ENCODE measurements at places on chromosomes 2 and 18.

- no peak for DNase-seq
These were observed 929.2 kb upstream of the SOX11 start for GRCh38 chr2:4762951-4763376.

DNA sequence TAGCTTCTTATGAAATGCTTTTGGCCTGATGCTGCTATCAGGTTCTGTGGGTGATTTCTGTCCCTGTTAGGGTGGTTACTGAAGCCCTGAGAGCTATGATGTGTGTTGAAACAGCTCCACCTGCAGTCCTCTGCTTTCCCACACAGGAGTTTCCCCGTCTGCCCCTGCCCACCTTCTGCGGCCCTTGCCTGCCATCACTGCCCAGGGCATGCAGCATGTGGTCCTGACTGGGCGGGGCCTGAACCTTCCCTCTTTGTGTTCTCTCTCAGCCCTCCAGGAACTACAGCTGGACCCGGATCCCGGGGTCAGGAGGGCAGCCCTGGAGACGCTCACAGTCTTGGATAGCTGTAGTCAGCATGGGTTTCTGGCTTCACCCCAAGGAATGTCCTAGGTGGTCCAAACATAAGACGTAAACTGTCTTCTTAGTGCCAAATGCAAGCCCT, 21.4 kb downstream of the HJURP start:
- DNase-seq: no peak

DNA sequence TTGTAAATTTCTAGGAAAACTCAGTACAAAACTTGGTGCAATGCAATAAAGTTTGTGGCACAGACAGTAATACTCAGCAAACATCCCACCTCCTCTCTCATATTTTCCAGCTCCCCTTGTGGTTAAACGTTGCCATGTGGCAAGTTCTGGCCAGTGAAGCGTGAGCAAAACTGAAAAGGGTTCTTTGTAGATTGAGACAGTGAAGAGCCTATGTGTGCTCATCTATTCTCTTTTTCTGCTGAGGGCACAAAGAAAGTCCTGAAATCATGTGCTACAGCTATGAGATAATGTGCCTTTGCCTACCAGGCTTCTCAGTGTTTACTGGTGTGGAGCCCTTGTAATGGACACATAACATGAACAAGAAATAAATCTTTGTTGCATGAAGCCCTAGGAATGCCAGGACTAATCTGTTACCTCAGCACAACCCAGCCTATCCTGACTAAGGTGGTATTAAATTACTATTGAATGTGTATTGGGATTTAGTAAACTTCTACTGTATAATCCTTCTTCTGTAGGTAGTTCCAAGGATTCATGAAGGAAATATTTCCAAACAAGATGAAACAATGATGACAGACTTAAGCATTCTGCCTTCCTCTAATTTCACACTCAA, 13.0 kb upstream of the TYMS start:
- no peak for DNase-seq

DNA sequence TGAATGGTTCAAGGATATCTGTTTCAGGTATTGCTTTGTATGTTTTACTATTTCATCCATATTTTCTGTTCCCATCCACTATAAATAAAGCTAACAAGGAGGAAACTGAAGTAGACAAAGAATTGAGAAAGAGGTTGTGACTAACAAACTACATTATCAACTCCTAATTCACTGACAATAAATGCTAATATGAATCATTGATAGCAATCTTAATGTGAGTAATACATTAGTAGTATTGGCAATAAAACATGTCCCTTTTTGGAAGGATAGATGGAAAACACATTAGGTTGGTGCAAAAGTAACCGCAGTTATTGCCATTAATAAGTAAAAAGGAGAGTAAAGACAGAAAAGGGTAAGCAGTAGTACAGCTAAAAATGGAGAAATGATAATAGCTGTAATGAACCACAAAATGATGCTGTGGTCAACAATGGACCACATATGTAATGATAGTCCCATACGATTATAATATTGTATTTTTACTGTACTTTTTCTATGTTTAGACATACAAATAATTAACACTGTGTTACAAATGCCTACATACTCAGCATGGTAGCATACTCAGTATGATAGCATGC, 104.7 kb downstream of the THADA start:
- DNase-seq: no peak

- DNase-seq: no peak
These were observed 3.9 kb upstream of the PXDN start for GRCh38 chr2:1748176-1748740.

GRCh38 chr2:18106841-18107240, 228.4 kb downstream of the KCNS3 start:
- no peak for DNase-seq

DNA sequence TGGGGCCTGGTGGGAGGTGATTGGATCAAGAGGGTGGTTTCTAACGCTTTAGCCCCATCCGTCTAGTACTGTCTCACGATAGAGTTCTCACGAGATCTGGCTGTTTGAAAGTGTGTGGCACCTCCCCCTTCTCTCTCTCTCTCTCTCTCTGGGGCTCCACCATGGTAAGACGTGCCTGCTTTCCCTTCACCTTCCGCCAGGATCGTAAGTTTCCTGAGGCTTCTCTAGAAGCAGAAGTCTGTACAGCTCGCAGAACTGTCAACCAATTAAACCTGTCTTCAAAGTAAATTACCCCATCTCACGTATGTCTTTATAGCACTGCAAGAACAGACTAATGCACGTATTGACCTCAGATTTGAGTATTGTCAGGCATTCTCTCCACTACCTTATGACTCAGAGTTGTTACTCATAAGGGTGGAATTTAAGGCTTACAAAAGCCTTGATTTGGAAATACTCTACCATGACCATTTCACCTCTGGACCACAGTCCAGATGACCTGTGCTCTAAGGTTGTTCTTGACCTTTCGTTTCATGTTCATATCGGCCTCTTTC, 99.5 kb upstream of the AGAP1 start:
- DNase-seq: no peak

GRCh38 chr2:65407240-65407639, 25.2 kb downstream of the SPRED2 start:
- DNase-seq: no peak

GRCh38 chr2:9837451-9837850, 5.8 kb upstream of the TAF1B start:
- no peak for DNase-seq

DNA sequence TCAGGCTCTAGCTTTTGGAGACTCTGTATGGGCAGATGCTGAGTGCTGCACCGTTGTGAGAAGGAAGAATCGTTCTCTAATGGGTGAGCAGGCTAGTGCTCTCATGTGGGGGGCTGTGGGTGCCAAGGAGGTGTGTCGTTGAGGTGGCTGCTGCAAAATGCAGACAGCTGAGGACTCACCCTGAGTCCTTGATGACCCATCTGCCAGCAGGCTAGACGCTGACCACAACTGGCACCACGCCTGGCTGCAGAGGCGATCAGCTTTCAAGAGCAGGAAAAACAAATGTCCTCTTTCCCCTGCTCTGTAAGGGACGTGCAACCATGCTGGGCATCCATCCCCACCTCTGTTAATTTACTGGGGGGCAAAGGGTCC, 48.2 kb downstream of the HAUS1 start:
- DNase-seq: no peak

All from stimulated activated CD8-positive, alpha-beta memory T cell treated with anti-CD3 and anti-CD28 coated beads, Interleukin-7, amount 100 ng/mL, for 1 hour (primary cell).